ENCODE measurements at places on chromosomes 7 and 10.

GRCh38 chr7:105622106-105622731 is 40.9 kb upstream of the EFCAB10 start:
- DNase-seq, result no peak

GRCh38 chr7:17516771-17517170 is 218.3 kb downstream of the AHR start:
- DNase-seq, result no peak

- DNase-seq, result no peak
Observed at GRCh38 chr7:151665368-151665767, 145.7 kb upstream of the RHEB start.

- DNase-seq, result no peak
Observed at GRCh38 chr7:2029211-2029905, 203.4 kb downstream of the MAD1L1 start.

DNA sequence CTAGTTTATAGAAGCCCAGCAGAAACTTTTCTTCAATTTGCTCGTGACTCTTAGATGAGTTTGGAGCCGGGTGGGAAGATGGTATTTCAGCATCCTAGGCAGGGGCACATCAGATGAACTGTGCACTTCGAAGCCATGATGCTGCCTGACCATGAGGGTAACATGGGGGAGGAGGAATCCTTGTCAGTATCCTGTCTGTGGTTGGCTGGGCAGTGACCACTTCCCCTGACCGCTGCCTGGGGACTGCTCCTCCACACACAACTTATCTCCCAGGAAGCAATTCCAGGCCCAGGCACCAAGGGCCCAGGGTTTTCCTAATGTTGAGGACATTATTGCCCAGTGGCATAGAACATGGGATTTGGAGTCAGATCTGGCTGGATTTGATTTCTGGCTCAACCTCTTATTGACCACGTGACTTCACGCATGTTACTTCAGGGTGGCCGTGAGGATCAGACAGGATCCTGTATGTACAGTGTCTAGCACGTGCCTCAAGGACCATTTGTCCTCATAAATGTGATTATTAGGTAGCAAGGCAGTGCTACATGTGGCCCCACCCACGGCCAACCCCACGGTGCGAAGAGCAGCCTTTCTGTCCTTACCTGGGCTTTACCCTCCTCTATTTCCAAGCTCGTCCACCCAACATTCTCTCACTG is 65.2 kb downstream of the PTPRE start:
- DNase-seq, result no peak

DNA sequence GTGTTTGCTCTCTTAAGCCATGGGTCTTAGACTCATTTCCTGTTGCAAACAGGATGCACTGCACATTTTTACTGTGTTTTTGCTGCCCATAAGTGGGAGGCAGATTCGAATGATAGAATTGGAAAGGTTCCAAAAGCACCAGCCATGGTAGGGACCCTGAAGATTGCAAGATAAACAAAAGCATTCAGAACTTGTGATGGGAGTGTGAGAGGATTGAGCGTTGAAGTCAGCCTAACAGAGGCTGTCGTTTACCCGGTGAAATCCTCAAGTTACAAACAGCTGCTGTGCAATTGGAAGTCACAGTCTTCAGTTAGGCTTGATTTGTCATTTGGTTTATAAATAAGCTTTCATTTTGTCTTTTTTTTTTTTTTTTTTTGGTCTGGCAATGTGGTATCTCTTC is 192.7 kb upstream of the MKI67 start:
- DNase-seq, result no peak

DNA sequence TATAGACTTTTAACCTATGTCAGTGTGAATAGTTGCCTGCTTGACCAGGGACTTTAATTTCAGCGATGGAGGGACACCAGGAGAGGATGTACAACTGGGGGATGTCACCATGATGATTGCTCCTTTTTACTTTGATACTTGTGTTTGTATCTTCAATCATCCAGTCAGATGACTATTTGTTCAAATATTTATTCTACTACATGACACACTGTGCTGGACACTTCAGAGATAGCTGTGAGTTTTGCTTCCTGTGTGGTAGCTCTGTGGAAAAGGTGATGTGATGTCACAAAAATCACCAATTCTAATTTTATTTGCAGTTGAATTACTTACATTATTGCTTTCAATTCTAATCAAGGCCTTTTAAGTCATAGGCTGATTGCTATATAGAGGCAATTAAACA is 62.7 kb upstream of the CREB5 start:
- no peak for DNase-seq

DNA sequence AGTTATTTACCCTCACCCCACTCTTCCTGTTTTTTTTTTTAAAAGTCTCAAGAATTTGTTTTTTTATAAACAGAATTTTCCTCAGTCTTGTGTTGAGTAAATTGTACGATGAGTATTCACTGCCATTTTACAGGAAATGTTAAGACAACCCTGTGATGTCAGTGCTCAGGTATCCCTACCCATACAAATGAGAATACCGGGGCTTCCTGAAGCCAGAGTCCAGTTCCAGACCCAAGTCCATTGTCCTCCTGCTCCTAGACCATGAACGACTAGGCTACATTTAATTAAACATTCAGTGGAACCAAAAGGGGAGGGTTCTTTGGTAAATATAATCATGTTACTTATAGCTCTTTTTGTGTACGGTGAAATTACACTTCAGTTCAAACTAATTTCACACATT is 79.2 kb downstream of the GNAI1 start:
- DNase-seq, result no peak

GRCh38 chr7:85014936-85015660 is 171.8 kb downstream of the SEMA3D start:
- no peak for DNase-seq
